ENCODE measurements at places on chromosomes 1 and 21.
A peak's percentile ranks its signal among the peaks of the same experiment; 100 is the strongest.

DNA sequence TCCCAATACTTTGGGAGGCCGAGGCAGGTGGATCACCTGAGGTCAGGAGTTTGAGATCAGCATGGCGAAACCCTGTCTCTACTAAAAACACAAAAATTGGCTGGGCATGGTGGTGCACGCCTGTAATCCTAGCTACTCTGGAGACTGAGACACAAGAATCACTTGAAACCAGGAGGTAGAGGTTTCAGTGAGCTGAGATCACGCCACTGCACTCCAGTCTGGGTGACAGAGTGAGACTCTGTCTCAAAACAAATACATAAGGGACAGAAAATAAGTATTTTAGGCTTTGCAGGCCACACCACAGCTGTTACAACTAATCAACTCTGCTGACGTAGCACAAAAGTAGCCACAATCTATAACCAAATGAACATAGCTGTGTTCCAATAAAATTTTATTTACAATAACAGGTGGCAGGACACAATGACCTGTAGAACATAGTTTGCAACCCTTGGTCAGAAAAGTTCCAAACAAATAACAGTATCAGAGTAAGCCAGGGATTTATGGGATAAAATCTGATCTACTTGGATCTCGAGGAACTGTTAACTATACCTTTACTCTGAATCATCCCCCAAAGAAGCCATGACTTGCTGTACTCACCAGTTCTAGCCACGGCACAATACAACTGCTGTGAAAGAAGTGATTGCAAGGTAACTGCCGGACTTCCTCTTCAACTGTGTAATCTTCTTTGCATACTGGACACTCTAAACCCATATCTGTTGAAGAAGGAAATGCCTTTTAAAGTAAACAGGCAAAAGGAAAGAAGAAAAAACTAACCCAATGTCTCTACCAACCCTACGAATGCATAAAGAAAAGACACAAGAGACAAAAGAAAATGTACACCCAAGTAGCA is 28.3 kb downstream of the CD160 start:
- no peak overlapping the region for H3K27ac ChIP-seq
- H3K27me3 ChIP-seq, result no peaks in the 10 kb centered on the region
- H3K36me3 ChIP-seq, result peaks cover 2% of the 10 kb centered on the region
- H3K4me3 ChIP-seq, result no peak overlapping the region

GRCh38 chr1:15352128-15352957 is 57.3 kb upstream of the EFHD2 start:
- H3K27me3 ChIP-seq, result no peaks in the 10 kb centered on the region
- H3K4me3 ChIP-seq, result no peak overlapping the region
- H3K4me1 ChIP-seq, result no peaks in the 10 kb centered on the region
- no peaks in the 10 kb centered on the region for H3K36me3 ChIP-seq

DNA sequence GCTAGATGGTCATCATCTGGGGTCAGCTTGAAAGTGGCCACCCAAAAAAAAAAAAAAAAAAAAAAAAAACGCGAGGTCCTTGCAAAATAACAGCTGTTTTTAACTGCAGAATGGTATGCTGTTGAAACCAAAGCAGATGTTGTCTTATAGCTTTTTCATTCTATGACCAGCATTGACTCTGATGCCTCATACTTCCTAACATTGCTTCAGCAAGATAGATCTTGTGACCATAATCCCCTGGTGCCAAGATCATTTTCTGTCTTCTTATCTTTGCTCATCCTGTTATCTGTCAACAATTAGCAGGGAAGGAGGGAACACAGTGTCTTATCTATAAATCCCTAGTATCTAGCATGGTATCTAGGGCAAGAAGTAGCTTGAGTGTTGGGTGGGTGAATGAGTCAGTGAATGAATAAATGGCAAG is 181.5 kb downstream of the PLPP3 start:
- peaks cover 15% of the 10 kb centered on the region for H3K4me1 ChIP-seq
- H3K27me3 ChIP-seq, result no peaks in the 10 kb centered on the region
- no peak overlapping the region for H3K4me3 ChIP-seq
- no peaks in the 10 kb centered on the region for H3K36me3 ChIP-seq

- H3K27me3 ChIP-seq, result no peaks in the 10 kb centered on the region
- no peak for DNase-seq
- no peak overlapping the region for H3K4me3 ChIP-seq
- H3K36me3 ChIP-seq, result no peaks in the 10 kb centered on the region
- no peak overlapping the region for H3K27ac ChIP-seq
Observed at GRCh38 chr1:899636-900317, 23.9 kb upstream of the SAMD11 start.

DNA sequence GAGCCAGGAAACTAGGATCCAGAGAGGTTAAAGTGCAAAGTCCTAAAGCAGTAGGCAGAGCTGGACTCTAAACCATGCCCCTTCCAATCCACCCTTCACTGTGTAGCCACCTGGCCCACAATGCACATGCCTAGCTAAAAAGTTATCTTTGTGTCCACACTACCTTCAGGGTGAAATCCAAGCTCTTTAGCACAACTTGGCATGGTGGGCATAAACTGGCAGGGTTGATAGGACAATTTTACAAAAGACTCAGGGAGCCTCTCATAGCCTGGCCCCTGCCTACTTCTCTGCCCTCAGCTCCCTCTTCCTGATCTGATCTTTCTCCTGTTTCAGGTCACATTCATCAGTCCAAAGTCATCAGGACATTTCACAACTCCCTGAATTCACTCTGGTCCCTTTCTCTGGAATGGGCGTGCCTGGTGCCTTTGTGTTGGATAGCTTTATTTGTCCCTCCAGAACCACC is 513.9 kb downstream of the OMA1 start:
- H3K4me1 ChIP-seq, result peaks cover 10% of the 10 kb centered on the region
- H3K27ac ChIP-seq, result no peak overlapping the region
- H3K36me3 ChIP-seq, result no peaks in the 10 kb centered on the region
- H3K27me3 ChIP-seq, result no peaks in the 10 kb centered on the region
- DNase-seq, result no peak
- no peak overlapping the region for H3K4me3 ChIP-seq

DNA sequence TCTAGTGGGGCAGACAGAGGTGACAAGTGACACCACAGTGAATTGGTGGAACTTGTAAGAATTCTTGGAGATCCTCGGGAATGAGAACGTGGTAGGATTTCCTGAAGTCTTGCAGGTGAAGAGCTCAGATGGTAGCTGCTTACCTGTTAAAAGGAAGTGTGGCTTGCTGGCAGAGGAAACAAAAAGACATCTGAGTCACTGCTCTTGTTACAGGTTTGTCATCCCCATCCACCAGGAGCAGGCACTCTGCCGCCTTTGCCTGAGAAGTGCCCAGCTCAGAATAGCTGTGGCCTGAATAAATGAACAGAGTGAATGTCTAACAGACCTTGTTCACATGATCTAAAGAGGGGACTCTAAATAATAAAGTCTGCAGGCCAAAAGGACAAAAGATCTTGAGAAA is 12.3 kb upstream of the ZSCAN20 start:
- H3K4me1 ChIP-seq, result no peaks in the 10 kb centered on the region
- H3K27me3 ChIP-seq, result no peaks in the 10 kb centered on the region
- no peak overlapping the region for H3K4me3 ChIP-seq
- H3K27ac ChIP-seq, result no peak overlapping the region
- no peaks in the 10 kb centered on the region for H3K36me3 ChIP-seq
- peak; percentile 29 for DNase-seq

DNA sequence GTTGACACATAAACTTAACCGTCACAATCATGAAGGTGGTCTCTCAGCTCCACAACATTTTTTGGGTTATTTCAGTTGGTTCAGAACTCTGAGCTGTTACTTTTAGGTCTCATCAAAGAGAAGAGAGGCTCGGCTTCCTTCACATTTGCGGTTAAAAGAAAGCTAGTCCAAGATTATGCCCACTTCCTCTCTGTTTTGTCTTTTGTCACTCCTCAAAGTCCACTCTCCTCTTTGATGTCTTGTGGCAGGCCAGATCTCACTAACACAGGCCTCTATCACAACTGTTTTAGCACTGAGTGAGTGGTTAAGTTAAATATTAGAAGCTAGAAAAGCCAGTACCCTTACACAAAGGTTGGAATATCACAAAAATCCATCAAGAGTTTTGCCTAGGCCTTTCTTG is 195.7 kb downstream of the FCRL5 start:
- no peaks in the 10 kb centered on the region for H3K27me3 ChIP-seq
- no peak overlapping the region for H3K27ac ChIP-seq
- no peaks in the 10 kb centered on the region for H3K36me3 ChIP-seq
- no peak overlapping the region for H3K4me3 ChIP-seq
- DNase-seq, result no peak

- H3K36me3 ChIP-seq, result no peaks in the 10 kb centered on the region
- peak overlapping the region; percentile 89 for H3K4me3 ChIP-seq
- H3K4me1 ChIP-seq, result peaks cover 2% of the 10 kb centered on the region
- peak overlapping the region; percentile 60 for H3K27ac ChIP-seq
- H3K27me3 ChIP-seq, result no peaks in the 10 kb centered on the region
- DNase-seq, result peak; percentile 67
Observed at GRCh38 chr1:109620401-109620791, 759 bp downstream of the AMPD2 start.

- no peaks in the 10 kb centered on the region for H3K4me1 ChIP-seq
- no peak overlapping the region for H3K4me3 ChIP-seq
- no peak overlapping the region for H3K27ac ChIP-seq
- H3K27me3 ChIP-seq, result no peaks in the 10 kb centered on the region
- no peaks in the 10 kb centered on the region for H3K36me3 ChIP-seq
Observed at GRCh38 chr1:185567440-185567839, 166.8 kb upstream of the HMCN1 start.

DNA sequence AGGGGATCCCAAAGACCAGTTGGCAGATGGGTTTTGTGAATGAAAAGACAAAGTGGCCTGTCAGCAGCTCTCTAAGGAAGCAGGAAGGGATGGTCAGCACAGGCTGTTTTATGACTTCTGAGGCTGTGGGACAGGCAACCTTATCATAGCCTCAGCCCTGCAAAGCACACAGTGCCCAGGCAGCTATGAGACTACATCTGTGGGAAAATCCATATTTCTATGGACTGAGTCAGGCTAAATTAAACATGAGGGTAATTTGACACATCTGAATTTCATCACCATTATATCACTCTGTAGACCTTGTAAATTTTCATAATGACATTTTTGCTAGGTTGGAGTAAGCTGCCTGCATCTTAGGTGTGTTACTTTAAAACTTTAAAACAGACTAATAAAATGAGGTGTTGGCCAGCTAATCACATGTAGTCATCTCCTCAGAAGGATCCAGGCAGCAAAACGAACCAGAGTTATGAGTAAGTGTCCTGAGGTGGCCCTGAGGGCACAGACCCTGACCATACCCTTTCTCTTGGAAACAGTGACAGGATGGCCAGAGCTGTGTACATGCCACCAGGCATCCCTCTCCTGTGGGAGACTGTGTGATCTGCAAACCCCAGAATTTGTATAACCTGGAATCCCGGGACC is 14.6 kb downstream of the NGF start:
- H3K27me3 ChIP-seq, result no peaks in the 10 kb centered on the region
- H3K4me1 ChIP-seq, result no peaks in the 10 kb centered on the region
- DNase-seq, result no peak
- H3K27ac ChIP-seq, result no peak overlapping the region
- H3K4me3 ChIP-seq, result no peak overlapping the region

DNA sequence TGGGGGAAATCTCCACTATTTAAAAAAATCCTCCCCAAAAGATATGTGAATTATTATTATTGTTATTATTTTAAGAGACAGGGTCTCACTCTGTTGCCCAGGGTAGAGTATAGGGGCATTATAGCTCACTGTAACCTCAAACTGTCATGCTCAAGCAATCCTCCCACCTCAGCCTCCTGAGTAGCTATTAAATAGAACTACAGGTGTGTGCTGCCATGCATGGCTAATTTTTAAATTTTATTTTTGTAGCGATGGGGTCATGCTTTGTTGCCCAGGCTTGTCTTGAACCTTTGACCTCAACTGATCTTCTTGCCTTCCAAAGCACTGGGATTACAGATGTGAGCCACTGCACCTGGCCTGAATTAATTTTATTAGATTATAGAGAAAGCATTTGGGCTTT is 116.8 kb downstream of the RABGAP1L start:
- H3K4me3 ChIP-seq, result no peak overlapping the region
- H3K36me3 ChIP-seq, result no peaks in the 10 kb centered on the region
- no peak for DNase-seq
- H3K4me1 ChIP-seq, result no peaks in the 10 kb centered on the region

GRCh38 chr21:40685141-40685540 is 161.8 kb downstream of the DSCAM start:
- no peak overlapping the region for H3K27ac ChIP-seq
- no peaks in the 10 kb centered on the region for H3K36me3 ChIP-seq
- H3K27me3 ChIP-seq, result no peaks in the 10 kb centered on the region
- H3K4me1 ChIP-seq, result peaks cover 6% of the 10 kb centered on the region

DNA sequence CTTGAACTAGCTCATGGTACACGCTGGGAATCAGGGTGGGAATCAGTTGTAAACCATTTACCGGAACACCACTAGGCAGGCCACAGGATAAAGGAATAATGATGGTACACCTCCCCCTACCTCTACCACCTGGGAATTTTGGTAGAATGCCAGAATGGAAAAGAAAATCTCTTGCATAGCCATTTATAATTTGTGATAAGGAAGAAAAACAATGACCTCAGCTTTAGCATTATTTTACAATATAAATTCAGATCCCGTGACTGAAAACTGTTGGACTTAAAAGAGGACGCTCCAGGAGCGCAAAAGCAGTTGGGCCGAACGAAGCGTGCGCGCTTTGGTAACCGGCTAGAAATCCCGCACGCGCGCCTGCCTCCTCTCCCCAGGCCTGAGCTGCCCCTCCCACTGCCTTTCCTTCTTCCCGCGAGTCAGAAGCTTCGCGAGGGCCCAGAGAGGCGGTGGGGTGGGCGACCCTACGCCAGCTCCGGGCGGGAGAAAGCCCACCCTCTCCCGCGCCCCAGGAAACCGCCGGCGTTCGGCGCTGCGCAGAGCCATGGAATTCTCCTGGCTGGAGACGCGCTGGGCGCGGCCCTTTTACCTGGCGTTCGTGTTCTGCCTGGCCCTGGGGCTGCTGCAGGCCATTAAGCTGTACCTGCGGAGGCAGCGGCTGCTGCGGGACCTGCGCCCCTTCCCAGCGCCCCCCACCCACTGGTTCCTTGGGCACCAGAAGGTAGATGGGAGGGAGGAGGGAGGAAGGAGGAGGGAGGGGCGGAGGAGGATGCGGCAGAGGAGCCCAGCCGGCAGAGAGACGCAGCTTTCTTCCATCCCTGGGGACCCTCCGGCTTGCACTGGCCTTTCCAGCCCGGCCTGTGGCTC is at the start of gene CYP4X1:
Gene CYP4X1, plus strand, starts transcription at position 402 of the 873 bp plus-strand sequence. Its CDS starts 149 bp downstream, at position 551.
- no peak within 1 kb of the TSS for H3K27ac ChIP-seq
- H3K4me3 ChIP-seq, result peak within 1 kb of the TSS; percentile 19
- no peaks in the 10 kb centered on the region for H3K36me3 ChIP-seq

DNA sequence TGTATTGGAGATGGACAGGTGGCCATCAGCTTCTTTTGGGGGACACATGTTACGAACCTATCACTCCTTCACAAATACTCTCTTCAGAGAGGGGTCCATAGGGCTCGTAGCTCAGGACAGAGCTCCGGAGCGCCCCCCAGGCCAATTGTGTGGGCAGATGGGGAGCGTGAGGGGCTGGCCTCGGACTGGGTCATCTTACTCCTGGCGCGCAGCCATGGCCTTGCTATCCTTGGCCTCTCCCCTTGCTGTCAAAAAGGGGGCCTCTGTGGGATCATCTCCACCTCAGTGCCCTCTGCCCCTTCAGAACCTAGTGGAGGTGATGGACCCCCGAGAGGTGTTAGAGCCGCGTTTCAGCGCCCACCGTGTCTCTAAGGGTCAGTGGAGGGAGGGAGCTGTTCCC is 35.0 kb downstream of the ATP5PO start:
- H3K36me3 ChIP-seq, result no peaks in the 10 kb centered on the region
- no peak overlapping the region for H3K4me3 ChIP-seq
- no peaks in the 10 kb centered on the region for H3K4me1 ChIP-seq
- no peak for DNase-seq

GRCh38 chr1:153763365-153764225 is 11.6 kb upstream of the SLC27A3 start:
- no peaks in the 10 kb centered on the region for H3K27me3 ChIP-seq
- no peak overlapping the region for H3K27ac ChIP-seq
- no peak overlapping the region for H3K4me3 ChIP-seq
- peaks cover 26% of the 10 kb centered on the region for H3K36me3 ChIP-seq
